Stimulated activated CD4-positive, alpha-beta T cell treated with anti-CD3 and anti-CD28 coated beads, Interleukin-12 subunit alpha, Interleukin-12 subunit beta, amount 100 ng/mL, for 48 hours (primary cell): ENCODE measurements at places on chromosomes 7 and 10.

GRCh38 chr7:148882841-148883265 is 1.2 kb downstream of the EZH2 start:
- no peak for DNase-seq

GRCh38 chr7:154871507-154871906 is 131.4 kb downstream of the PAXIP1 start:
- DNase-seq: no peak

DNA sequence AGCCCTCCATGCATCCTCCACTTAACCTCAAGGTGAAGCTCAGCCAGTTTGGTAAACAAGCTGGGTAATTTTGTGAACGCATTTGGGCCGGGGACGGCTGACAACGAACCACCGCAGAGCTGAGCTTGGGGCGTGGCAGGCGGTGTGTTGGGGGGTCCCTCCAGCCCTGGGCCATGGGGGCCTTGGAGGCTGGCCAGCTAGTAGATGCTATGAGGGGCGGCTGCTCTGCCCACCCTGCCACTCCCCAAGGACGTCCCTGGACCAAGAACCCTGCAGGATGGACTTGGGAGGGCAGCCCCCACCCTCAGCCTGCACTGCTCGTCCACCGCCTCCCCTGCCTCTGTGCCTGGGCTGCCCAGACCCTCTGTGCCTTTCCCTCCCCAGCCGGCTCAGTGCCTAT is 12.0 kb upstream of the SCART1 start:
- DNase-seq: no peak

- DNase-seq: no peak
These were observed 154.1 kb upstream of the ADO start for GRCh38 chr10:62650411-62650810.

DNA sequence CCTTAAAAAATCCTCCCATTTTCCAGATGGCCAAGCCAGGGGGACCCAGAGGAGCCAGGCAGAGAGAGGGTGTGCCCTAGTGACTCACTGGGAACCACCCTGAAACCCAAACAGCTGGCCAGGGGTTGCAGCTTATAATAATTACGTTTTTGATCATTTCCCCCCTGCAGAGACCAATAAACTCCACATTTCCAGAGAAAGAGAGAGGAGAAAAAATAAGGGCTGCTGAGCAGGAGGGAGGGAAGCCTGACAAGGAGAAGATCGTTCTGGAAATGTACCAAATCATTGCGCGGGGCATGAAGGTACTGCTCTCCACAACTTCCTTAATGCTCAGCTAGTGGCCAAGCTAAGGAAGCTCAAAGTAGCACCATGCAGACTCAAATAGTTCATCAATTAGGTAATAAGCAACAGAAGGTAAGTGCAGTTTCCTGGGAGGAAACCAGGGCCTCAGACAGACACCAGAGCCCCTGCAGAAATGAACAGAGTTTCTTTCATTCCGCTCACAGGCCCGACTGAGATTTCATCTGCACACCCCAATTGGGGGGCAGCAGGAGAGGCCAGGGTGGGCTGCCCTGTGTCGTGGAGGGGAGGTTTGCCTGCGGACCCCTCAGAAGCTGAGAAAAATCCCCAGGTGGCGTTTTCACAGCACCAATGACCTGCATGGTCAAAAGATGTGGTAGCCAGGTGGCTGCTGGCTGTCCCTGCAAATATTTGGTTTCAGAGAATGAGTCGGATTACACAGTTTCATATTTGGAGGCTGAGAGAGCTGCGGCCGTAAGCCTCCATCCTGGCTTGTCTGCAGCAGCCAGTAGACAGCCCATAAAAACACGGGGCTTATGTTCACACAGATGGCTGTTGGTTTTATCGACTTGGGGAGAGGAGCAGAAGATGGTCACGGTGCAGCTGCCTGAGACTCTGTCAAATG is 153.2 kb upstream of the LYZL2 start:
- DNase-seq: no peak

DNA sequence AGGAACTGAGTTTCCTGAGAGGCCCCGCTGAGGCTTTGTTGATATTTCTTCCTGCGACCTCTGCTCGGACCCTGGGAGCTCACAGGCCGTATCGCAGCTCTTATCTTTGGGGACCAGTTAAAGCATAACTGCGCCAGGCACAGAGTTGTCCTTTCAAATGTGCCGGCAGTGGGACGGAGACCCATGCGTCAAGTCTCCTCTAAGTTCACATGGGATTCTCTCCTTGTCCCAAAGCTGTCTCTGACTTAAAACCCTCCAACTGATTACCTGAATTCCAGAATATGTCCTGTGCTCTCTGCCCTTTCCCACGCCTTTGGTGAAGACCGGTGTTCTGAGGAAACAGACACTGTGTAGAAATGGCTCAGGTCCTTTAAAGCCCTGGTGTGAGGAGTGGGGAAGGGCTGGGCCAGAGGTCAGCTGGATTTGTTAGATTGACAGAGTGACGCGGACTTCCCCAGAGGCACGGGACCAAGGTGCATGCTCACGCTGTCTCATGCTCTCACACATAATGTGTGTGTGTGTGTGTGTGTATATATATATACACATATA is 169.8 kb downstream of the EGFR start:
- DNase-seq: no peak

DNA sequence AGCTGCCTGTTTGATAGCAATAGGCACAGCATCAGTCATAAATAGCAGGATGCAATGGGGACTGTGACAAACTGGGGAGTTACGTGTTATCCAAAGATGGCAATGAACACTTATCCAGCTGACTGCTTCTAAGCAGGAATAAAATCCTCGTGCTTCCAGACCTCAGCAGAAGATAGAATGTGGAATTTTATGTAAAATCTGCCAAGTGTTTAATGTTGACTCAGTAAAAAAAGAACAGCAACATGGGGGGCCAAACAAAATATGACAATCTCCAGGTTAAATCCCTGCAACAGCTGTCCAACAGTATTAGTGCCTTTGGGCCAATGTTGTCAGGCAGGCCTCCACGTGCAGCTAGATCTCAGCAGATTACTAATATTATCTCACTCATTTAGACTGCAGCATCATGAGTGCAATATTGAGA is 127.3 kb downstream of the SEMA3C start:
- no peak for DNase-seq

DNA sequence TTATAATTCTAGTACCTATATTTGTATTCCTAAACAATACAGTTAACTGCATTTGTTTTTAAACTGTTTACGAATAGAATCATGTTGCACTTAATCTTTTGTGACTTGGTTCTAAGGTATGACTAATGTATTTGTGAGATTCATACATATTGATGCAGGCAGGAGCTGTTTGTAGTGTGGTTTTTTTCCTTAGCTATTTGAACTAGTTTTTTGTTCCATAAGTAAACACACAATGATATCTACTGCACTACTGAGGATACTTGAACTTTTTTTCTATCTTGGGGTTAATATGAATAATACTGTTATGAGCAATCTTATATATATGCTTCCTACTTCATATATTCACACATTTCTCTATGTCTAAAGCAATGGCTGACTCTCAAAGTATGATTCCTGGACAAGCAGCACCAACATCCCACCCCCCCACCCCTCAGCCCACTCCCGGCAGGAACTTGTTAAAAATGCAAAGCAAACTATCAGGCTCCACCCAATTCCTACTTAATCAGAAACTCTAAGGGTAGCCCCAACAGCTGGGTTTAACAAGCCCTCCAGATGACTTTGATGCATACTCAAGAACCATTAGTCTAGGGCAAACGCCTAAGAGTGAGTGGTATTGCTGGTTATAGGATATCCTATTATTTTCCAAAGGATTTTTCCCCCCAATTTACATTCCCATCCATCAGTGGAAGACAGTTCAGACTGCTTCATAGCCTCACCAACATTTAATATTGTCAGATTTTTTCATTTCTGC is 25.8 kb downstream of the BRAF start:
- DNase-seq: no peak

- no peak for DNase-seq
These were observed 113.8 kb upstream of the ITGB1 start for GRCh38 chr10:33071857-33072256.

GRCh38 chr10:84008878-84009277 is 130.4 kb upstream of the GHITM start:
- peak; percentile 30 for DNase-seq

DNA sequence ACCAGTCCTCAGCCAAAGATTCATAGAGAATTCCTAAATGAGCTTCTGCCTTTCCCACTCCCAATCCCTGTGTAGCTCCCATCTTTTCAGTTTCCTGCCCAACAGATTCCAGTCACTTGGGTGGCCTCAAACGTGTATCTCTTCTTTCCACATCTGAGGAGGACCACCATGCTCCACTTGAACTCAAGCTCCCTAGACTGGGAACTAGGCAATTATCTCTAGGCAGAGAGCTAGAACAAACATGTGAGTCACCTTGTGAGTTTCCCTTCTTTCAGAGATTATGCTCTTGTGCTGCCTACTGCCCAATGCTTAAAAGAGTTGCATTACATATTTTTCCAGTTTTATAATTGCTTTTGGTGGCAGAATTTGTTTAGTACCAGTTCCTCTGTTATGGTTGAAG is 178.0 kb downstream of the MDFIC start:
- no peak for DNase-seq

- DNase-seq: peak; percentile 8
These were observed 258.1 kb downstream of the STK31 start for GRCh38 chr7:23967949-23968599.

DNA sequence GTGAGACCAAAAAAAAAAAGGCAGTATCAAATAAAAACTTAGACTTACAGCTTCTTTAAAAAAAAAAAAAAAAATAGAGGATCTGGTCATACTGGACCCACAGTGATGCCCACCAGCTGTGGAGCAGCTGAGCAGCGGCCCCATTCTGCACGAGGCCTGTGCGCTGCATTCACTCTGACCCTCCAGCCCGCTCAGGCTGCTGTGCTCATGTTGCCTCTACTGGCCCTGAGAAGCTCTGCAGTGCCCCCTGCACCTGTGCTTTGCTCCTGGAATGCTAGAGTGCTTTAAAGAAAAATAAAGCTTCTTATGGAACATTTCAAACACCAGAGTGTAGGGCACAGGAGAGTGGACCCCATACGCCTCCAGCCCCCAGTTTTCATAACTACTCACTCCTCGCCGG is 33.2 kb downstream of the TMEM120A start:
- no peak for DNase-seq
